ENCODE measurements at places on chromosomes 7 and 10.

- no peak for DNase-seq
Measured at GRCh38 chr7:107659666-107660065, 962 bp upstream of the SLC26A4 start.

GRCh38 chr7:72268796-72269195 is 143.3 kb downstream of the CALN1 start:
- DNase-seq, result no peak

GRCh38 chr10:114002422-114002821 is 41.2 kb upstream of the ADRB1 start:
- DNase-seq, result no peak

DNA sequence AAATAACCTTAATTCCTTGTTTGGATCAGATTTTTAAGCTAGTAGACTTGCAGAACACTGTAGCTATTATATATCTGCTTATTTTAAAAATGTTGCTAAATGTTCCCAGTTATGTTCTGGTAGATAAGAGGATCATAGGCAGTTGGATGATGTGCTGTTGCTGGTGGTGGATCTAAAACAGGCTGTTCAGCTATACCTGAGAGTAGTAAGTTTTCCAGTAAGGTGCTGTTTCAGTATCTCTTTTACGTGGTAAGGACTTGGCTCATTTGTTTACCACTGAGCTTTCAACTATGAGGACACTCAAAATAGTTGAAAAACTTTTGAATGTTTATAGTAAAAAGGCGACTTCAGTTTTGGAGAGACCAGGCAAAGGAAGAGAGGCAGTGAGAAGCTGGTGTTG is 180.9 kb downstream of the CDK14 start:
- no peak for DNase-seq

DNA sequence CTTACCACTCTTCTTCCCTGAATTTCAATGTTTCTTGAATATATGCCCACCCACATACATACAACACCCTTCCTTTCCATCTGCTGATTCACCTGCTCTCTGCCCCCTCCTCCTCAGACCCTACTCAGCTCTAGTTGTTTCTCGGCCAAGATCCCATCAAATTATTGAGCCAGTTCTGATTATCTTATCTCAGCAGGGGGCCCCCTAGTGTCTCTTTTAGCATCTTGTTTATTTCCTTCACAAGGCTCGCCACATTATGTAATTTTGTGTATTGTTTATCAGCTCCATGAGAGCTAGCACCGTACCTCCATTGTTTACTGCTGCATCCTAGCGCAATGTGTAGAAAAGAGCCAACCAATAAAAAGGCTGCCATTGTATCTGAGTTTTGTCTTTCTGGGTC is 71.9 kb downstream of the FAM13C start:
- no peak for DNase-seq

DNA sequence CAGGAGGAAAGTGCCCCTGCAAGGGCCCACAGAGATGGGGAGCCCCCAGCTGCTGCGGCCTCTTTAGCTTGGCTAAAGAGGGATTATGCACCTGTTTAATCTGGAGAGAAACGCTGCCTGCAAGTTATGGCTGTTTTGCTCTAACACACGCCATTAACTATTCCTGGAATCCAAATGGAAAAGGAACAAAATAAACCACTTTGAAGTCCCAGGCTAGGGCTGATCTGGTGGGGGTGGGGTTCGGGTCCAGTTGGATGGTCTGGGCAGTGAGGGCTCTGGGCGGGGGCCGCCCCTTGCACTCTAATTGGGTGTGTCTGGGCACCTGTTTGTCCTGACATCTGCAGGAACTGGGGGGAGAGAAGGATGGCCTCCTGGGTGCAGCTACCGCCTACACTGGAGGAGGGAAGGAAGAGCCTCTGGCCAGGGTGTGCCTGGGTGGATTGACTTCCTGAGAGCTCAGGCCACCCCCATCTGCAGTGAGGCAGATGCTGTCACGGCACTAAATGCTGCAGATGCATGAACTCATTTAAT is 300.6 kb downstream of the ZEB1 start:
- DNase-seq, result no peak

DNA sequence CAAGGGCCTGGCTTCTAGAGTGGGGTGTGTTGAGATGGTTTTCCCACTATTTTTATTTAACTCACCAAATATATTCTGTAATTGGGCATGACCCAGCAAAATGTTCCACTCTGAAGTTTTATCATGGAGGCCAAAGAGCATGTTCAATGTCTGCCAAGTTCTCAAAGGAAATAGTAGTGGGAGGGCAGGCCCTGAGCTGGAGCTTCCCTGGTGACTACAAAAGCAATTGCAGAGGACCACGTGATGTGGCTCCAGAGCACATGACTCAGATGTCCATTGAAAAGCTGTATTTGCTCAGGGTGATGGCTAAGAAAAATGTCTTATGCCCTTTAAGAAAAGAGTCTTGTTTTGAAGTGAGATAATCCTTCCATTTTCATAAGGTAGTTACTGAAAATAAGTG is 1024.8 kb downstream of the LRMDA start:
- no peak for DNase-seq

GRCh38 chr7:73954861-73955260 is 73.1 kb upstream of the ELN start:
- no peak for DNase-seq
